ENCODE measurements at places on chromosomes 4 and X.

- no peak for DNase-seq
Observed at GRCh38 chrX:139967750-139968149, 2.4 kb upstream of the CXorf66 start.

DNA sequence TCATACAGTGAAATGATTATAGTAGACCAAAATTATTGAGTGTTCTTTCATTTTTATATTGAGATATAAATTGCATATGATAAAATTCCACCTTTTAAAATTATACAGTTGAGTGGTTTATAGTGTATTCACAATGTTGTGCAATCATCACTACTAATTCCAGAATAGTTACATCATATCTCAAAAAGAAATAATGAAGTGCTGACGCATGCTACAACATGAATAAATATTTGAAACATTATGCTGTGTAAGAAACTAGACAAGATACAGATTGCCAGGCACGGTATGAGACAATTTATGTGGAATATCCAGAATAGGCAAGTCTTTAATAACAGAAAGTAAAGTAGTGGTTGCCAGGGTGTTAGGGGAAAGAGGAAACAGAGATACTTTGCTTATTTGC, 871.7 kb downstream of the FAM133A start:
- no peak for DNase-seq

DNA sequence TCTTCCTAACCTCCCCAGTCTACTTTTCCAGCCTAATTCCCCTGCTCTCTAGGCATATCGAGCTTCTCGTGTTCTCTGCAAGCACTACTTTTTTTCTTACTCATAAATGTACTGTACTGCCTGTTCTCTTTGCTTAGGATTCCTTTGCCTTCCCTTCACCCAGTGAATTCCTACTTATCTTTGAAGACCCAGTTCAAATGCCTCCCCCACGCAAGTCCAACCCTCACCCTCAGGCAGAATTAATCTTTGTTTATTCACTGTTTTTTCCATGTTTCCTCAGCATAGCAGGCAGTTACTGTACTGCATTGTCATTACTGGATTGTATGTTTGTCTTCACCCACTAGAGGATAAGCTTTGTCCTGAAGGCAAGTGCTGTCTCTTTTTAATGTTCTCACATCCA, 287.7 kb downstream of the BMPR1B start:
- DNase-seq: no peak

GRCh38 chr4:53614591-53614990, 23.3 kb upstream of the LNX1 start:
- no peak for DNase-seq

GRCh38 chr4:88585917-88586316, 6.4 kb upstream of the HERC3 start:
- no peak for DNase-seq

DNA sequence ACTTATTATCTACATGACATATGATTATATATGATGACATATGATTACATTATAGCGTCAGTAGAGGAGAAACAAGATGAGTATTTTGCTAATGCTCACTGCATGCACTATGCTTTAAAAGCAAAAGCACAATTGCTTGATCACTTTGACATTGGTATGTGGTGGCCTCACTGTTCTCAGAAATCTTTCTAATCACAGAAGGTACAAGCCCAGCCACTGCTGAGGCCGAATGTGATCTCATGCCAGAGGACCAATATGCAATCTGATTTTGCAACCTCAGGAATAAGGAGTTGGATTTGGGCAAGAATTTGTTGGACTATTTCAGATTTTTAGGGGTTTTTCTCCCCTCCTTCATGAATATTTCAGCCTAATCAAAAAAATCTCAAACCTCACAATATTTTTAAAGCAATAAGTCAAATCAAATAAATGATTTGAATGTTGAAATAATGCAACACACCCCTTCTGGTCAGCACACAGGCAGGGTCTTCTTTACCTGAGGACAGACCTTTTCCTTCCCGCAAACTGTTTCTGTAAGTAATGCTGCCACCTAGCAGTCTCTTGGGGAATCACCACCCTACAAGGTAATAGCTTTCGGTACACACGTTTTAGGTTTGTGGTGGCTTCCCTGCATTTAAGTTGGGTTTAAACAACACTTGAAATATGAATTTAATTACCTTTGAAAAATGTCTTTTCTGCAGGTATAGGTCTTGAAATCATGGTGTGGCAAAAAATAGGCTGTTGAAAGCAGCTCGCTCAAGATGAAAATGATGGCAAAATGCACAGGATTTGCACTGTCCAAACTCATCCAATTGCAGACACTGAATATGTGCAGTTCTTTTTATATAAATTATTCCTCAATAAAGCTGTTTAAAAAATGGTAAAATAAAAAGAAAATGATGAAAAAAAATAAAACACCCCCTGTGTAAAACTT, 4.8 kb upstream of the CXCL13 start:
- DNase-seq: no peak
